Stimulated activated CD8-positive, alpha-beta memory T cell treated with anti-CD3 and anti-CD28 coated beads, Interleukin-7, amount 100 ng/mL, for 1 hour (primary cell): ENCODE measurements at places on chromosomes 16 and 17.
A peak's percentile ranks its signal among the peaks of the same experiment; 100 is the strongest.

- DNase-seq = no peak
Measured at GRCh38 chr16:24353622-24354021, 97.5 kb downstream of the CACNG3 start.

DNA sequence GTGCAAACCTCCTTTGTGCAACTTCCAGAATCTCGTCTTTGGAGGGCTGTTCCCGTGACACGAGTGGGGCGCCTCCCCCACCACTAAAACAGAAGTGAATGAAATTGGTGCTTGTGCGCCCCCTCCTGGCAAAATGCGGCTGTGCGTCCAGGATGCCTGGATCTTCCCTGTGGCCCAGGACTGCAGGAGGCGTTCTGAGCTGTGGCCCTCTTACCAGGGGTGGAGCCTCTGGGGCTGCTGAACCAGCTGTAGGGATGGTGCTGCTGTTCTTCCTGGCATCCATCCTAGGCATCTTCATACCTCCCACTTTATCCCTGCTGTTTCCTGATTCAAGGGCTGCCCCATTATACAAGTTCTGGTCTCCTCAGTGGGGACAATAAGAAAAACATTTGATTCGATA lies 18.5 kb upstream of the NAGLU start:
- peak; percentile 62 for DNase-seq

DNA sequence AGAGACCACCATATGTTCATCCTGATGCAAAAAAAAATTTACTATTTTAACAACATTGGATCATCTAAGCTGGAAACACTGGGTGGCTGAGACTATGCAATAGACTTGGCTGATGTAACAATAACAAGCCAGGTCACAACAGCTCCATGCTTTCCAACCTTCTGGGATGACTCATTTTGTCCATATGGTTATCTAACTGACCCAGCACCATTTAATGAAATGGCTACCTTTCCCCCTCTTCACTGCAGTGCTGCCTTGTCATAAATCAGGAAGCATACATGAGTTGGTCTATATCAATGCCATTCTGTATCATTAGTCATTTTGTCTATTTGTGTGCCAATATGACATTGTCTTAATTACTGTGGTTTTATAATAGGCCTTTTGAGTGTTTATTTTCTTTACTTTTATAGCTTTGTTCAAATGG lies 217.6 kb upstream of the KCNJ16 start:
- no peak for DNase-seq

DNA sequence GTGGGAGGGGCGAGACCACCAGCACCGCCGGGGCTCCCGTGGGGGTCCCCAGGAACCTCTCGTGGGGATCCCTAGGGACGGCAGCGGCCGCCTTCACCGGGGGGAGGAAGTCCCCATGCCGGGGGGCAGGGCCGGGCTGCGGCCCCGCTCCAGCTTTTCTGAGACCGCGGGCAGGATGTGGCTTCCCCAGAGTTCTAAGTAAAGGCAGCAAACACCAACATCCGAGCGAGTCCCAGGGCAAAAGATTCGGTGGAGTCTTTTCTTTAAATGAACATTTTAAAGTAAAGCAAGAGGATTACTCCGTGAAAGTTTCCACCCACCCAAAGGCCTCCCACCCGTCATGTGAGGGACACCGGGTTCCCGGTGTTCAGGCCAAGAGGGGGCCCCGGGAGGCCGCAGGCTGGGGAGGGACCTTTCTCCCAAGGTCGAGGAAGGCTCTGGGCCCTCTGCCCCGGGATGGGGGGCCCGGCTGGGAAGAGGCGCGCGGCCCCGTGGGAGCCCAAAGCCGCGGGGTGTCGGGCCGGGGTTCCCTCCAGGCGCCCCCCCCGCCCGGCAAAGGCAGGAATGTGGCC lies 137.2 kb upstream of the RPH3AL start:
- no peak for DNase-seq

DNA sequence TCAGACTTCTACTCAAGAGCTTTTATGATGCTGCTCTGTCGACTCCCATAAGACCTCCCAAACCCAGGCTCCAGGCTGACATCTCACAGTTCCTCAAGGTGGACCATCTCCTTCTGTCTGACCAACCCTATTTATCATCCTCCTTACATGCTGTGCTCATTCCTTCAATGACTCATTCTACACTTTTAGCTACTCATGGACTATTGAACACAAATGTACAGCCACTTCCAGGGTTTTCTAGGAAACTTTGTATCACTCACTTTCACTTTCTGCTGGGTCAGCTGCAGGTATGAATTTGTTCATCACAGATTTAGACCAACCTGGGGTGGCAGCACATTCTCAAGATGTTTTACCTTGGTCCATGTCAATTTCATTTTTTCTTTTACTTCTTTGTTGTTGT lies 162.4 kb upstream of the FAM20A start:
- no peak for DNase-seq

- no peak for DNase-seq
Measured at GRCh38 chr17:81932333-81932983, 4.6 kb downstream of the PYCR1 start.

GRCh38 chr17:44898768-44899073 lies 524 bp downstream of the EFTUD2 start:
- DNase-seq = no peak

DNA sequence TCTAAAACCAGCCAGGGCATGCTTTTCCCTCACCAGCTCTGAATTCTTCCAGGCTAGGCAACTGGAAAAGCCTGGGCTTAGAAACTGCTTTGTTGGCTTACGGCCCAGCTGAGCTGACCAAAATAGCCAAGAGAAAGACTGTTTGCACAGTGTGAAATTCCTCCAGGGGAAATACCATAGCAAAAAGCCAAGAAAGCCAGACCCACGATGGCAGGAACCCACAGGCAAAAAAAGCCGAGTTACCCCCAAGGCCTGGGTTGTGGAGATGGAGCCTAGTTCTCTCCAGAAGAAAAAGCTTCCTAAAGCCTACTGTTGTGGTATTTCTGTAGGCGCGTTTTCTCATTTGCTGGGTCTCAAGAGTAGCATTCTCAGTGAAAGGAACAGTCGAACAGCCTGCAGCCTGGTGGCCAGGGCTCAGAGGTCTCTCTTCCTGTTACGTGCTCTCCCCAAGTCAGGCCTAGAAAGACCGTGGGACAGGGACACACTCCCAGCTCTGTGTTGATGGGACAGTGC lies 9.2 kb downstream of the SP2 start:
- DNase-seq = no peak

DNA sequence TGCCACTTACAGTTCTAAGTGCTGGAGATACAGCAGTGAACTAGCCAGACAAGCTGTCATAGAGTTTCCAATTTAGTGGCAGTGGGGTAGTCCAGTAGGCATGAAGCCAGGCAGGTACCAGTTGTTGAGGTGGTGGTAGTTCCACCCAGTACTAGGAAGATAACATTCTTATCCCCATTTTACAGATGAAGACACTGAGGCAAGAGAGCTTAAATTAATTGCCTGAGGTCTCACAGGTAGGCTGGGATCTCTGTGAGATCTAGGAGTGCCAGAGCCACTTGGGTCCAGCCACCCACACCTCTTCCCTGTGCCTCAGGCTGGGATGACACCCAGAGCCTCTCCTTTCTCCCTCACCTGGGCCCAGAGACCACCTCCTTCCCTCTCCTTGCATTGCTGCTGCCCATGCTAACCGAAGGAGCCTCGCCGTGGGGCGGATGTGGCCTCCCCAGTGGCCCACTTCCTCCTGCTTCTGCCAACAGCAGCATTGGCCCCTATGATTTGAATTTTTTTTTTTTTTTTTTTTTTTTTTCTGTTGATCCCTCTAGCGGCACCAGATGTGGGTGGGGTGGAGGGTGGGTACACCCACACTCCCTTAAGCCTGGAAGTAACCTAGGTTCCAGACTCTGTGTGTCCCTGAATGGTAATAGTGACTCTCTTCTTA lies 114.0 kb downstream of the PRKCB start:
- peak; percentile 24 for DNase-seq

GRCh38 chr16:57529391-57530103 lies 6.8 kb downstream of the CCDC102A start:
- DNase-seq = no peak

DNA sequence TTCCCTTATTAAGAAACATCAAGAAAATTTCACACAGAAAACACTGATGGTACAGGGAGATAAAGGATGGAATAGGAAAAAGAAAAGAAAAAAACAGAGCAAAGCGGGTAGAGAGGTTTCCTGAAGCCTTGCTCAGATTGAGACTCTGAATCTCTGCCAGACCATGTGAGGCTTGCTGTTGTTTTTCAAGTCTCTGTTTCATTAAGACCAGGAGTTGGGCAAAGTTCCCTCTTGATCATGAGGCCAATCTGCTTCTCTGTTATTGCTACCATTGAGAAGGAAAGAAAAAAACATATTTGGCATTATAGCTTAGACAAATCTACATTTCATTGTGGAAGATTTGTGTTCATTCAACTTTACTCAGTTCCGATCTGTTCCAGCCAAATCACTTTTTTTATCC lies 201.6 kb upstream of the SOX9 start:
- DNase-seq = no peak

GRCh38 chr17:42276359-42276608 lies at the start of gene STAT5B:
TSS of gene STAT5B (minus strand) at chr17:42276391. CDS start at chr17:42232127, 44,264 bp downstream.
- peak; percentile 37 for DNase-seq

DNA sequence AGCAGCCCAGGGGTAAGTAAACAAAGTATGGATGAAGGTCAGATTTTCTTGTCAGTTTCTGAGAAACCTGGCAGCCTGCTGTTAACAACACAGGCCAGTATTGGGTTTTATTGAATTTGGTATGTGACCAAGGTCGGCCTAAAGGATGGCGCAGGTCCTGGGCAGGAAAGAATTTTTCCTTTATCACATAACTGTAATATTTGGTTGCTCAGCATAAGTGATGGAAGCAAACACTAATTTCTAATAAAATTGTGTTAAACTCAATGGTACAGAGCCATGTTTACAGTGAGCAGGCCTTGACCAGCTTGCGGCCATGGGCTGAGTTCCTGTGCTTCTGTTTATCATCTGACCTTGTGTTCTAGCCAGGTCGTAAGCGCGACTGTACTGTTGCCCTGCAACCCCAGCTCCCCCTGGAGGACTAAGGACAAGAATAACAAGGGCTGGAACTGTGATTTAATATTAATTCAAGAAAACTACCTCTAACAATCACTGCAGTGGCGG lies 10.5 kb downstream of the POLDIP2 start:
- no peak for DNase-seq

DNA sequence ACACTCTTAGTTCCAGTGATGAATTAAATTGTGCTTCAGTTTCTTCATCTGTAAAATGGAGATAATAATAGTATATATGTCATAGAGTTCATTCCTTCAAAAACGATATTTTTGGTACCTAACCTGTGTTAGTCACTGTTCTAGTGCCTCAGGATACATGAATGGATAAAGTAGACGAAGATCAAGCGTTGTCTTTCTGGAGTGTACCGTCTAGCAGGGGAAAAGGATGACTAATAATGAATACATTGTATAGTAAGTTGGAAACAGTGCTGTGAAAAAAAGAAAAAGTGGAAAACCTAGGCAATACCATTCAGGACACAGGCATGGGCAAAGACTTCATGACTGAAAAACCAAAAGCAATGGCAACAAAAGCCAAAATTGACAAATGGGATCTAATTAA lies 8.6 kb downstream of the KRT10 start:
- DNase-seq = no peak

DNA sequence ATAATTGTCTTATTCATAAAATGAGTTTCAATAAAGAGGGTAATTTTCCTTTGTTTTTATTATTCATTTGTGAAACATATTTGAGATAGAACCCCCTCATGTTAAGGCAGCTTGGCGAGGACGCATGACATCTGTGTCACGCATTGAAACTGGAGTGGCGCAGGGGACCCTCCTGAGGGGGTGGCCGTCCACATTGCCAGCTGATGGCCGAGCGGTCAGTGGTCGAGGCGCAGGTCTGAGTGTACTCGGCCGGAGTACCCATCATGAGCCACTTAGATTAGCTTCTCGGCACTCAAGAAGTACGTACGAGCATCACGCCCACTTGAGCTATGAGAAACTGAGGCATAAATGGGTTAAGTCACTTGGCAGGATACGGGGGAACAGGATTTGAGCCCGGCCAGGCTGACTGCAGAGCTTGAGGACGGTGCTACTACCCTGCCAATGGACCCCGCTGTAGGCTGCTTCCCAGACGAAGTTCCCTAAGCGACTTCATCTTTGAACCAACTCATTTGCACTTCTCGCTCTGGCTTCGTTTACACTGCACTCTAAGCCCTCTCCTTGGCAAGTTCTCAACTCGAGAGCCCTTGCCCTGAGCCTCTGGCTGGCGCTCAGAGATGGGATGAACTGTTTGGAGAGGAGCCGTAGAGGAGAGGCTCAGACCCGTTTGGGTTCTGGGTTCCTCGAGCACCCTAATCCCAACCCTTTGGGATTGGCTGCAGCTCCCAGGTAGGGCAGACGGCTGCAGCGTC lies 91.8 kb downstream of the SDK2 start:
- no peak for DNase-seq

- no peak for DNase-seq
Measured at GRCh38 chr16:995087-995486, 13.5 kb downstream of the SOX8 start.

DNA sequence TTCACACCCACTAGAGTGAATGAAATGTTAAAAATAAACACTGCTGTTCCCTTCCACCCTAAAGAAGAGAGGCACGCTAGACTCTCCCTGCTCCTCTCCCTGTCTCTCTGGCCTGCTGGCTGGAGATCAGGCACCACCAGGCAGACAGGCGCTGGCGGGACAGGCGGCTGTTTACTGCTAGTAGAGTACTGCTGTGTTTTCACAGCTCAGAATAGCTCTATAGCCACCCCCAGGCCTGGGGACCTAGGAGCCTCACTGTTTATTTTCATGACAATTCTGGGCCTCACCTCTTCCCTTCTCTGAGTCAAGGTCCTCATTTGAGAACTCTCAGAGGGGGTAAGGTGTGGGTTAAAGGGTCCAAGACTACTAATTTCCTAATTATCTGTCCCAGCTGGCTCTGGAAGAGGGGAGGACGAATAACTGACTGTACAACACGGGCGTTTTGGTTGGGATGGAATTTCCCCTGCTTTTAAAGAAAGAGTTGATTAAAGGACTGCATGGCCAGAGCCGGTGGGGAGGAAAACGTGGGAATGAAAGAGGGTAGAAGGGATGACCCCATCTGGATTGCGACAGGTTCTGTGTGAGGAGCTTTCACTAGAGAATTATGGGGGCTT lies 9.0 kb upstream of the G6PC1 start:
- DNase-seq = no peak

- no peak for DNase-seq
Measured at GRCh38 chr16:79750311-79750710, 149.8 kb upstream of the MAF start.

- no peak for DNase-seq
Measured at GRCh38 chr17:82782657-82783207, 30.9 kb downstream of the TBCD start.

DNA sequence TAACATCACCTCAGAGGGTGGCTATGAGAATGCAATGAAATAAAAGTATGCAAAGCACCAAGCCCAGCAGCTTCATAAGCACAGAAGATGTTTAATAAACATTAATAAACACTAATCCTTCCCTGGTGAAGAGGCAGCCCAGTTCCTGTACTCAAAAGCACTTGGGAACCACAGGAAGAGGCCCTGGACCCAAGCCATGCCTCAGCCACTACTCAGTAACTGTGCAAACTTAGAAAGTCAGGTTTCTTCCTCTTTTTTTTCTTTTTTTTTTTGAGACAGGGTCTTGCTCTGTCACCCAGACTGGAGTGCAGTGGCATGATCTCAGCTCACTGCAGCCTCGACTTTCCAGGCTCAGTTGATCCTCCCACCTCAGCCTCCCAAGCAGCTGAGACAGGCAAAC lies 5.3 kb downstream of the ARHGAP17 start:
- DNase-seq = no peak
